ENCODE measurements at places on chromosomes 2 and 18. TPM values are rescaled to one million over a fixed set of nuclear protein-coding genes. Genes with fewer than 3 reads are reported as not detected.

GRCh38 chr2:167842047-167842446 is 405.3 kb downstream of the STK39 start:
- no peak for DNase-seq
- H3K4me1 ChIP-seq: no peaks in the 10 kb centered on the region
- H3K4me3 ChIP-seq: no peak overlapping the region
- H3K36me3 ChIP-seq: no peaks in the 10 kb centered on the region
- no peak overlapping the region for H3K27ac ChIP-seq
- no peaks in the 10 kb centered on the region for H3K27me3 ChIP-seq

DNA sequence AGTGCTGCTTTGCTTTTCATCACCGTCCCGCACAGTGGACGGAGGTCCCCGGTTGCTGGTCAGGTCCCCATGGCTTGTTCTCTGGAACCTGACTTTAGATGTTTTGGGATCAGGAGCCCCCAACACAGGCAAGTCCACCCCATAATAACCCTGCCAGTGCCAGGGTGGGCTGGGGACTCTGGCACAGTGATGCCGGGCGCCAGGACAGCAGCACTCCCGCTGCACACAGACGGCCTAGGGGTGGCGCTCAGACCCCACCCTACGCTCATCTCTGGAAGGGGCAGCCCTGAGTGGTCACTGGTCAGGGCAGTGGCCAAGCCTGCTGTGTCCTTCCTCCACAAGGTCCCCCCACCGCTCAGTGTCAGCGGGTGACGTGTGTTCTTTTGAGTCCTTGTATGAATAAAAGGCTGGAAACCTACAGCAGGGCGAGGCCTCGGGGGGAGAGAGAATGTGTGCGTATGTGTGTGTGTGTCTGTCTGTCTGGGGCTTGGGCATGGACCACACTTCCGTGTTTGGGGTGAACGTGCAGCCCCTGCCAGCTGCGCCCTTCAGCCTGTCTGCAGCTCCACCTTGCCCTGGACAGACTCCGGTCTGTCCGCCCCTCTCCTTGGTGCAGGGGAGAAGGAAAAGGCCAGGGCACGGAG is 32.3 kb downstream of the GPC1 start:
- H3K36me3 ChIP-seq: peaks cover 9% of the 10 kb centered on the region
- H3K4me1 ChIP-seq: no peaks in the 10 kb centered on the region
- H3K4me3 ChIP-seq: no peak overlapping the region
- DNase-seq: no peak

- H3K4me3 ChIP-seq: no peak overlapping the region
- no peak for DNase-seq
- peaks cover 5% of the 10 kb centered on the region for H3K27me3 ChIP-seq
- H3K36me3 ChIP-seq: no peaks in the 10 kb centered on the region
- H3K4me1 ChIP-seq: peaks cover 14% of the 10 kb centered on the region
- H3K27ac ChIP-seq: no peak overlapping the region
These were observed 45.6 kb upstream of the LPIN2 start for GRCh38 chr18:3058328-3059191.

- H3K36me3 ChIP-seq: peaks cover 7% of the 10 kb centered on the region
- peaks cover 25% of the 10 kb centered on the region for H3K4me1 ChIP-seq
- H3K4me3 ChIP-seq: no peak overlapping the region
- no peak for DNase-seq
These were observed 11.3 kb upstream of the KCNF1 start for GRCh38 chr2:10900216-10901109.

GRCh38 chr2:101623031-101623521 is 74.4 kb upstream of the MAP4K4 start:
- H3K36me3 ChIP-seq: no peaks in the 10 kb centered on the region
- no peak overlapping the region for H3K4me3 ChIP-seq

DNA sequence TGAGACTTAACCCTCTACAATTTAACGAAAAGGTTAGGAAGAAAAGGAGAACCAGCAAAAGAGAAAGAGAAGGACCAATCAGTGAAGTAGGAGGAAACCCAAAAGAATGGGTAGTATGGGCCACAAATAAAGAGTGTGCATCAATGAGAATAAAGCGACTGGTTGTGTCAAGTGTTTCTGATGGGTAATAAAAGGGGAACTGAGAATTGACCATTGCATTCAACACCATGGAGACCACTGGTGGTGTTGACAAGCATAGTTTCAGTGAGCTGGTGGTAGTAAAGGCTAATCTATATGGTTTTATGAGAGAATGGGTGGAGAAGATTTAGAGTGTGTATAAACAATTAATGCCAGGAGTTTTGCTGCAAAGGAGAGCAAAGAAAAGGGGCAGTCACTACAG is 75.4 kb downstream of the CSRNP3 start:
- DNase-seq: no peak
- H3K27me3 ChIP-seq: no peaks in the 10 kb centered on the region
- H3K36me3 ChIP-seq: no peaks in the 10 kb centered on the region
- H3K4me1 ChIP-seq: no peaks in the 10 kb centered on the region
- H3K27ac ChIP-seq: no peak overlapping the region

Gene RNF138
- 9.0 TPM for total RNA-seq

Gene SCYGR4
- total RNA-seq: not detected

Gene HOXD12
- total RNA-seq: 0.36 TPM

Gene CABYR
- 2.0 TPM for total RNA-seq

Gene NEB
- total RNA-seq: 0.02 TPM

Gene FAHD2A
- 27.2 TPM for total RNA-seq

Gene DPP4
- 35.1 TPM for total RNA-seq

Gene SPP2
- total RNA-seq: not detected

Gene TRIB2
- 19.2 TPM for total RNA-seq

Gene DLX2
- total RNA-seq: 10.2 TPM

Gene CYP27C1
- 0.05 TPM for total RNA-seq
